Thyroid gland (tissue), 4 donors: ENCODE measurements at places on chromosomes 6 and 20. TPM values are rescaled to one million over a fixed set of nuclear protein-coding genes. Genes with fewer than 3 reads are reported as not detected.

- H3K27ac ChIP-seq = no peak overlapping the region
- H3K36me3 ChIP-seq = no peaks in the 10 kb centered on the region
- H3K4me1 ChIP-seq = peaks cover 9% of the 10 kb centered on the region
- peak; percentile 49 for DNase-seq
Observed at GRCh38 chr6:56758120-56758519, 115.4 kb upstream of the DST start.

- no peaks in the 10 kb centered on the region for H3K36me3 ChIP-seq
- no peaks in the 10 kb centered on the region for H3K27me3 ChIP-seq
- H3K27ac ChIP-seq = no peak overlapping the region
- peaks cover 17% of the 10 kb centered on the region for H3K4me1 ChIP-seq
- DNase-seq = no peak
Observed at GRCh38 chr6:134406311-134406710, 88.4 kb upstream of the SGK1 start.

GRCh38 chr6:69914015-69914485 lies 47.7 kb downstream of the COL19A1 start:
- H3K36me3 ChIP-seq = no peaks in the 10 kb centered on the region
- H3K4me3 ChIP-seq = no peak overlapping the region
- no peaks in the 10 kb centered on the region for H3K4me1 ChIP-seq
- no peaks in the 10 kb centered on the region for H3K27me3 ChIP-seq
- DNase-seq = no peak

- no peaks in the 10 kb centered on the region for H3K36me3 ChIP-seq
- H3K4me3 ChIP-seq = no peak overlapping the region
- no peaks in the 10 kb centered on the region for H3K4me1 ChIP-seq
- no peaks in the 10 kb centered on the region for H3K27me3 ChIP-seq
Observed at GRCh38 chr6:23073821-23074220, 504.5 kb downstream of the HDGFL1 start.

FAM209B gene
- not detected for total RNA-seq
